ENCODE measurements at places on chromosomes 4 and X.

DNA sequence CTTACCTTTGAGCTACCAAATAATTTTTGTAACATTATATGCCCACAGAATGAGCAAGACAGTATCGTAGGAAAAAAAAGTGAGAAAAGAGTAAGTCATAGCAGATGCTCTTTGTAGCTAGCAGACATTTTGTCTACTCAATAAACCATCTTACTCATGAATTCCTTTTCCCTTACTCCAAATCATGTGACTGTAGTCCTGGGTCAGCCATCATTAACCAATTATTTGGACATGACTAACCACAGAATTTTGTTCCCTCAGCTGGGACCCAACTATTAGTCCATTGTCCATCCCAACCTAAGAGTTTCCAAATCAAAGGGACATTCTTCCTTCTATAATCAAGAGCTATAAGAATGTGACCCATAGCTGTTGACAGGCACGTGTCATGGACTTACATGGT is 11.4 kb downstream of the UBE2D3 start:
- DNase-seq: no peak

- DNase-seq: no peak
Measured at GRCh38 chr4:135508006-135508714, 1306.6 kb upstream of the PABPC4L start.

GRCh38 chrX:150236327-150236726 is 126.8 kb upstream of the MAMLD1 start:
- DNase-seq: no peak

- DNase-seq: no peak
Measured at GRCh38 chr4:108185252-108185651, 16.5 kb upstream of the LEF1 start.

GRCh38 chrX:72023071-72023470 is 108.6 kb downstream of the RTL5 start:
- no peak for DNase-seq

DNA sequence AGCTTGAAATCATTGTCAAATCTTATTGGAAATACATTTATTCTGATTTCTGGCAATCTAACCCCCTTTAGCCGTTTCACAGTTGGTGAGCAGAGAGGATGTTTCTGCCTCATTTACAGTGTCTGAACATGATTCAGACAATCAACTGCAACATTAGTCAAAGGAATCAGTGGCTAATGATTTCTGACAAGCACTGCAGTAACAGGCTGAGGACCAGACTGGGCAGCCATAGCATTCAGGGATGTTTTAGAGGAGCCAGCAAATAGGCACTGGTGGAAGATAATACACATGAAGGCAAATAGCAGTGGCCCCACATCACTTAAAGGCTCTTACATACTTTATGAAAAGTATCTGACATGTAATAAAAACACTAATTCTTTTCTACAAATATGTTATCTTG is 102.8 kb downstream of the TTC29 start:
- DNase-seq: no peak

DNA sequence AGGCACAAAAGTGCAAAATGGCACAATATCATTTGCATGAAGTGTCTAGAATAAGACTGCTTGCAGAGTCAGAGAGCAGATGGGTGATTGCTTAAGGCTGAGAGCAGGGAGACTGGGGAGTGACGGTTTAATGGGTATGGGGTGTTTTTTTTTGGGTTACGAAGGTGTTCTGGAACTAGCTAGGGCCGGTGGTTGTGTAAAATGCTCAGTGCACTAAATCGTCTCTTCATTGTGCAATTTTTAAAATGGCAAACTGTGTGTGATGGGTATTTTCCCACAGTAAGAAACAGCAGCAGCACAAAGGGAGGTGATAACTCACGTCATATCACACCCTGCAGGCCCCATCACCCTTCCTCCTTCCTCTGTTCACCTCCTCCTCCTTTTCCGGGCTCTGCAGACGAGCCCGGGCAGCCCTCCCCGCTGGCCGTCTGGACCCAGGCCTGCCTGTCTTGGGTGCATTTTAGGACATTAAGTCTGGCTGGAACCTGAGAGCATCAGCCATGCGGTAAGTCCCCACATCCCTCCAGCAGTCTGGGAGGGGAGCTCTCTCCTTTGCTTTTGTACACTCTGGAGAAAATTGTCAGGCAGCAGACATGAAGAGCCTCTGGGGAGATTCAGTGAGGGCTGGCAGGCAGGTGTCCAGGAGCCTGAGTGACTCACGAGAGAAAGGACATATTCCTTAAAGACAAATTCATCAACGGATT is 42.7 kb downstream of the ASMT start:
- DNase-seq: no peak

GRCh38 chr4:161252520-161253141 is 911.2 kb downstream of the FSTL5 start:
- peak; percentile 0 for DNase-seq

- DNase-seq: no peak
Measured at GRCh38 chr4:140837736-140838135, 81.6 kb upstream of the TBC1D9 start.

DNA sequence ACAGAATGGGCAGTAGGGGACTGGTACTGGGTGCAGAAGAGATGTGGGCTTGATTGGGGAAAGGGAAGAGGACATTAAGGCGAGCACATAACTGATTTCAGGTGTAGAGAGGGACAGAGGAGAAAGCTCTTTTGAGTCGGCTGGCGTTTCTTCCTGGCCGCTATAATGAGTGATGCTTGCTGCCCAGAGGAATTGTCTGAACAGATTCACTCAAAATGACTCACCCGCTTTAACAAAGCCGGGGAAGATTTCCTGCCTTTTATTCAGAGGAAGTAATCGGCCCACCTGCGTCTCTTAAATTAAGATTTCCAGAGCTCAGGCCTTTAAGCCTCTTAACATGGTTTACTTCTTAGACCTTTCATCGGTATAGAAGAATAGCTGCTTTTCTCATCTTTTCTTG is 102.1 kb upstream of the AP1S2 start:
- DNase-seq: no peak

DNA sequence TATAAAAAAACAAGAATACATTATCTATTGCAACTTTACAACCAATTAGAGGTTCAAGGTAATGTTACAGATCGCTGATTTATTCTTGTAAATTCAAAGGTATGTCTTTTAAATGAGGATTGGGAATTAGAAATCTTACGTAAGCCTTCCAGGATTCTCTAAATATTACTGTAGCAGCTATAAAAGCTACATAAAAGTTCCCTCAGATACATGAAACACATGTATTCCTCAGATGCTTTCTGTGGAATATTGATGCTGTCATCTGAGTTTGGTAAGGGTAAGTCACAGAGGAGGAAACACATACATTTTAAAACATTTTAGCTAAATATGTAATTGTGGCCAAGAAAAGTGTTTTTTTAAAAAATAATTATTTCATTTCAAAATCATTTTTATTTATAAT is 3.4 kb downstream of the AFP start:
- DNase-seq: no peak

DNA sequence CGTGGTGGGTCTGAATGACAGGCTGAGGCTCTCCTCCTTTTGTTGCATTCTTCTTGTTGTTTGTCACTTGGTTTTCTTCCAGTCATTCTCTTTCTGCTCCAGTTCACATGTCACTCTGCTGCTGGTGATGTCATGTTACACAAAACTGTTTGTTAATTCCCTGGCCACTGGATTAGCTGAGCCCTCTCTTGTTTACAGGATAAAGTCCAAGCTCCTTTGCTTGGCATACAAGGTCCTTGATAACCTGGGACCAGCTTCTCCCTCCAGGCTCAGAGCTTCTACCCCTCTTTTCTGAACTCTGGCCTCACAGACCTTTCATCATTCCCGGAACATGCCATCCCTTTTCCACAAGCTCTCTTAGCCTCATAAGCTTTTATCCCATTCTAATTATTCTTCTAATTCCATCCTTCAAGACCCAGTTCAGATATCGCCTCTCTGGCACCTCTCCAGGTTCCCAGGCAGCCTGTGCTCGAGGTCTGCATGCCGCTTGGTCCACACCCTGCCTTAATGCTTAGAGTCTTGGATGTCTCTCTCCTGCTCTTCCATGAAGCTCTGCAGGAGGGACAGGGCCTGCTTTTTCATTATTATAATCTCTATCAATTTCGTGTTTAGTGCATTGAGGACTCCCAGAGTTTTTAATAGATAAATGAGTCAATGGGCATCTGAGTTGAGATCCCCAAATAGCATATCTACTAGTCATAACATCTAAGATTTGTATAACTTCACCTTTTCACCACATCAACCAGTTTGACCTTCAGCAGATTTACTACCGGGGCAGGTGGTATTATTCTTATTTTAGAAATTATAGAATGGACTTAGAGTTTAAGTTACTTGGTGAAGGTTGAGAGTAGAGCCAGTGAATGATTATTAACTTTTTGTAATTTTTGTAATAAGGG is 98.7 kb downstream of the TMEM131L start:
- peak; percentile 23 for DNase-seq

DNA sequence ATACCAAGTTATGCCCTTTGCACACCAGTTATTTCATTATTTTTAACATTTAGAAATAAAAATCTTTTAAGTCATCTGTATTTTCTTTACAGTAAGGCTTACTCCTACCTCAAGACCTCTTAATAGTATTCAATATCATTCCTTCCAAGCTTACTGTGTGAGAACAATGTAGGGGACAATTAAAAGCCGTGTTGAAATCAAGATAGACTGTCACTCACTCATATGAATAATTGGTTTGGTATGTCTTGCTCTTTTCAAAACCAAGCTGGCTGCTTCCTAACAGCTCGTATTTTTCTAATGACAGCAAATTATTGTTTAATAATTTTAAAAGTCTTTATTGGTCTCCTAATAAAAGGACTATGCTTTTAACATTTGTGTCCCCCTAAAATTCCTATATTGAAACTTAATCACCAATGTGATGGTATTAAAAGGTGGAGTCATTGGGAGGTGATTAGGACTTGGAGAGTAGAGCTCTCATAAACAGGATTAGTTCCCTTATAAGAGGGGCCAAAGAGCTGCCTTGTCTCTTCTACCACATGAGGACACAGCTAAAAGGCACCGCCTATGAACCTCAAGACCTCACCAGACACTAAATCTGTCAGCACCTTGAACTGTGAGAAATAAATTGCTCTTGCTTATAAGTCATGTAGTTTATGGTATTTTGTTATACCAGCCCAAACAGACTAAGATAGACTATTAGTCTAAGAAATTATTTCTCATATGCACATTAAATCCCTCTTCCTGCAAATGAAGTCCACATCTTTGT is 4.1 kb downstream of the ABCB7 start:
- no peak for DNase-seq

DNA sequence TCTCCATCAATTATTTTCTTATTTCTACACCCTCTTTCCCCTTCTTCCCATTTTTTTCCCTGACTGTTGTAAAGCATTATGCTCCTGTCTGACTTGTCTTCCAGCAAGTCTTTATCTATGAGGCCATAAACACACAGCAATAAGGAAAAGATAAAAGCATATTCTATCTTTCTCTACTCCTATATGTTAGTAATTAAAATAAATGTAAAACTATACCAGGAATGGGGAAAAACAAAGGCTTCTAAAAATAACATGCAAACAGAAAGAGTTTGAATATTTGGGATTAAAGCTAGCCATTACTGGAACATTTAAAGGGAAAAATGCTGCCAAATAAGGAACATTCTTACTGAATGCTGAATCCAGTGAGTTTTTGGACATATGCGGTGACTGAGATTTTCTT is 471.7 kb upstream of the HS3ST1 start:
- DNase-seq: no peak

DNA sequence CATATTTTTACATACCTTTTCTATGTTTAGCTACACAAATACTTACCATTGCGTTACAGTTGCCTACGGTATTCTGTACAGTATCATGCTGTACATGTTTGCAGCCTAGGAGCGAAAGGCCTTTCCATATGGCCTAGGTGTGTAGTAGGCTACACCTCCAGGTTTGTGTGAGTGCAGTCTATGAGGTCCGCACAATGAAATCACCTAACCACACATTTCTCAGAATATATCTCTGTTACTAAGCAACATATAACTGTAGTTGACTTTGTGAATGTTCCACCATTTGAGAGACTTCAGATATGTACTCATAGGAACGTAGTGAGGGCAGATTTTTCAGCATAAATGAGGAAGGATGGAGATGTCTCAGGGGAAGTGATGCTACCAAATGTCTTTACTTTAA is 62.6 kb downstream of the WWC2 start:
- no peak for DNase-seq

- no peak for DNase-seq
Measured at GRCh38 chrX:48703228-48703627, 6.7 kb downstream of the SUV39H1 start.

- DNase-seq: no peak
Measured at GRCh38 chr4:110982486-110982885, 359.6 kb upstream of the PITX2 start.

DNA sequence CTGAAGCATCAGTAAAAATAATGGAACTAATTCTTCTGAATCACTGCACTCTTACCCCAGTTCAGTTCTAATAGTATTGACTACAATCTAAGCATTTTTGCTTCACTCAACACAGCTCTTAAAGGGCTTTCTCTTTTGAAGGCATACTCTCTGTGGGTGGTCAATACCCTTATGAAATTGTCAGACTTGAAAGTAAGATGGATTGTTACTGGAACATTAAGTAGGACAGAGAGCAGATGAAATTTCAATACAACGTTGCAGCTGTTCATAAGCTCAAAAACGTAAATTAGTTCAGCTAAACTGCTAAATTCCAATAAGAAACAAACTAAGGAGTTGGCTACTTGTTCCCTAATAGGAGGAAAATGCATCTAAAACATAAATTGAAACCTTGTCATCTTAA is 352.3 kb upstream of the TENM3 start:
- no peak for DNase-seq

GRCh38 chr4:138978028-138978585 is 37.5 kb upstream of the NOCT start:
- DNase-seq: no peak
